A549 treated with DMSO at 1 μM for 4 hours (cell line): ENCODE measurements at places on chromosomes 7 and 10. TPM values are rescaled to one million over a fixed set of nuclear protein-coding genes. Genes with fewer than 3 reads are reported as not detected.

The OR2A12 gene
- total RNA-seq, result not detected in 5 replicates

The ADRB1 gene
- 0.54 to 0.86 TPM (median 0.76 TPM) in 5 replicates for total RNA-seq

The HOXA1 gene
- 2.3 to 4.4 TPM (median 3.6 TPM) in 5 replicates for total RNA-seq

The CYP26C1 gene
- total RNA-seq, result not detected in 5 replicates

The MOGAT3 gene
- not detected in 5 replicates for total RNA-seq

The SFRP5 gene
- 1.8 to 2.6 TPM (median 2.4 TPM) in 5 replicates for total RNA-seq

The CPA1 gene
- not detected in 5 replicates for total RNA-seq

The MSS51 gene
- 0.36 to 0.74 TPM (median 0.44 TPM) in 5 replicates for total RNA-seq

The CXCL12 gene
- total RNA-seq, result 0.08 to 0.21 TPM (median 0.18 TPM) in 4 of 5 replicates, not detected in the other

The CHAT gene
- total RNA-seq, result not detected in 5 replicates
